Nucleus accumbens (tissue), 56 donors: ENCODE measurements at places on chromosomes 5 and 9.

DNA sequence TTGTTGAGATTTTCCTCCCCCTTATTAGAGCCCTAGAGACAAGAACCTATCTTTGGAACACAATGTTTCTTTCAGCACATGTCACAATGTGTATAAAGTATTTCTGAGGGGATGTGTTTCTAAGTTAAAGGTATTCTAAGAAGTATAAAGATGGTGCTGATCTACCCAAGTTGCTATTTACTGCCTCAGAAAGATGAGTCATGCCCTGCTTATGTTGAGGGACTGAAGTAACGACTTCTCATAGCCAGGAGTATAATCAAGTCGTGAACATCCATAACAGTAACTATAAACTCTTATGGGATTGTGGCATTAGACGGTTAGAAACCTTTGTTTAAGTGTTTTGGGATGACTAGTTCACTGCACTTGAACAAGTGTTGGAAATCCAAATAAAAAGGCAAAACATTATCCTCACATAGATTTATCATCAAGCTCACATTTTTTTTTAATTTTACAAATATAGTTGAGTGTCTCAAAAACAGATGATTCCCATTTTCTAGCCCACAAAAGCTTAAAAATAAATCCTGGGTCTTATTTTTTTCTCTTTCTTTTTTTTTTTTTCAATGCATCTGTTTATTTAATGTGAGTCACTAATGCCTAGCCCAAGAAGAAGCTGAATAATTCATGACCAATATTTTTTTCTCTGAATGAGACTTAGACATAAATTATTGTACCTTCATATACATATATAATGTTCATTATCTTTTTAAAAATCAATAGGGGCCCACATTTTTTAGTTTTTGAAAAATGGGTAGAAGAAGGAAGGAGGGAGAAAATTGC is 12.2 kb upstream of the TMEM252 start:
- DNase-seq: no peak

DNA sequence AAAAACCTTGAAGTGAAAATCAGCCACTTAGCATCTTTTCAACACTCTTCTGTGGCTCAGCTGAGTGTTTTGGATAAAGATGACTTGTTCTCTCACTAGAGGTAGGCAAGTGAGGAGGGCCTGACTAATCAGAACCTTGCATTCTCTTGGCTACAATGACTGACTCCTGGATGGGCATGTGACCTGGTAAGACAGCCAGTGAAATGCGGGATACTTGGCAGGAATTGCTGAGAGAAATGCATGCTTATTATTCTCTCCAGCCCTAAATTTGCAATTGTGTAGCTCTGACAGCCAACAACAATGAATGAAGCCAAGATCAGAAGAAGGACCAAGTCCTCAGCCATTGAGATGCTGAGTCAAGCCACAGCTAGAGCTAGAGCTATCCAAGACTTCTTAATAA is 490.5 kb upstream of the ZNF608 start:
- no peak for DNase-seq

DNA sequence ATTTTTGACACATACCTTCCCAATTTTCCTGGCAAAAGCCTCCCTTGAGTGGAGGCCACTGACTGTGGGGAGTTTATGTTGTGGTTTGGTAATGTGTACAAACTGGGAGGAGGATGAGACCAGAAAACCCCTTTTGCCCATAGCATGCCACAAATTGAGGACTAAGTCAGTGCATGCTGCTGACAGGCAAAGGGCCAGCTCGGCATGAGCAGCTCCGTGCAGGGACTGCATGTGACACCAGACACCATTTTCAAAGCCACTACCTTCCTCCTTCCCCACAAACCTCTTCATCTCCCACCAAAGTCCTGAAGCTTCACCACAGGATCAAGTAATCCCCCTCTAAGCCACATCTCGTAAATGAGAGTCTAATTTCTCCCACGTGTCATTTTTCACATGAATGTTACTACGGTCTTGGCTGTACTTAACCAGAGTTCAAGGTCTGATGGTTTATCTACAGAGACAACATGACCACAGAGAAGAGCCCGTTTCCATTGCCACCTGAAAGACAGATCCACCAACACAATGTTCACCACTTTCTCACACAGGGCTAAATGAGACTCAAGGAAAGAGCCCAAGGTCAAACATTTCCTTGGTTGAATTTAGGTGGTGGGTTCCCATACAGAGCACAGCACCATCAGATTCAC is 106.5 kb downstream of the NFIB start:
- DNase-seq: no peak

GRCh38 chr5:25619273-25619672 is 974.5 kb upstream of the CDH10 start:
- no peak for DNase-seq

- no peak for DNase-seq
Measured at GRCh38 chr9:12719431-12719830, 26.2 kb downstream of the TYRP1 start.

- DNase-seq: no peak
Measured at GRCh38 chr9:89896806-89897340, 292.1 kb downstream of the GADD45G start.

DNA sequence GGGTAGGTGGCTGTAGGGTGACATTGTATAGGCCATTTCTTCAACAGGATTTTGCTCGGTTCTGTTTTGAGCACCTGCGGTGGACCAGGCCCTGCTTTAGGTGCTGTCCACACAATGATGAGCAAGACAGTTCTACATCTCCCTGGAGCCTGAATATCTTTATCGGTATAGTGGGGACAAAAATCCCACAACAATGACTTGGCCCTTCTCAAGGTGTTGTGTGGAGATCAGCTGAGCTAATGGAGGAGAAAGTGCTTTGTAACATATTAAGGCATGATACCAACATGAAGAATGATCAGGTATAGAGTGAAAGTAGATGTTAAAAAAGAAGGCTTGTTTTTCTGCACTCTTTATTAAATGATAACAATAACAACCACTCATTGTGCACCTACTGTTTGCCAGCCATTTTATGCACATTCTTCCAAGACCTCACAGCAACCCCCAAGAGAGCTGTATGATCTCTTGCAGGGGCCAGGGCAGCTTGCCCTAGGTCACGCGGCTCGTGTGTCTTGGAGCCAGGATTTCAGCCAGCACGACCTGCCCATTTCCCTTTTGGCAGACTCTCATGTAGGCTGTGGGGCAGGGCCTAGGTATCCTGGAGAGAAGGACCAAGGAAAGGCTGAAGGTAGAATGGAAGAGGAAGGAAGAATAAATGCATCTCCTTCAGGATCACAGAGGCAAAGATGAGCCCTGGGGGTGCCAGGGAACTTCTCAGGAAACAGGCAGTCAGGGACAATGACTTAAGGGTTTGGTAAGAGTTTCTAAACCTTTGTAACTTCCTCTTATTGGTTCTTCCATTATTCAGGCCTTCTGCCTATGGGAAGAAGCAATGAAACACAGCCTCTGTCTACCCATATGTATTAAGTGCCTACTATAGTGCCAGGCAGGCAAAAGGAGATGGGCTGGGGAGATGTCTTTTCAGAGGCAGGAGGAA is 50.0 kb upstream of the PPARGC1B start:
- no peak for DNase-seq
